A172 (cell line): ENCODE measurements at places on chromosomes 5 and 9. TPM values are rescaled to one million over a fixed set of nuclear protein-coding genes. Genes with fewer than 3 reads are reported as not detected.

DNA sequence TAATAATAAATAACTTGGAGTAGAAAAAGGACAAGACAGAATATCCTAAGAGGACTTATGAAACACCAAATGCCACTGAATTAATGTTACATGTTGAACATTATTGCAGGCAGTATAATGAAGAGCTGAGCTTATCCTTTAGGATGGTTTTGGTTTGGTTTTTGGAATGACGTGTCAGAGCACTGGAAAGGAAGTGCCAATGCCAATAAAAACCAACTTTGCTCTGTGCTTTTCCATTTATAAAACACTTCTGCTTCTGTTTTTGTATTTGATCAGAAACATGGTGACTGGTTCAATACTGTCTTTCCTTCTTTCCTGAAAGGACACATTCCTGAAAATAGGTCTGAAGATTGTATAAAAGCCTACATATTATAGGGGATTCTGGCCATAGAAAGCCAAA is 4.2 kb downstream of the MEGF10 start:
- no peak for DNase-seq

DNA sequence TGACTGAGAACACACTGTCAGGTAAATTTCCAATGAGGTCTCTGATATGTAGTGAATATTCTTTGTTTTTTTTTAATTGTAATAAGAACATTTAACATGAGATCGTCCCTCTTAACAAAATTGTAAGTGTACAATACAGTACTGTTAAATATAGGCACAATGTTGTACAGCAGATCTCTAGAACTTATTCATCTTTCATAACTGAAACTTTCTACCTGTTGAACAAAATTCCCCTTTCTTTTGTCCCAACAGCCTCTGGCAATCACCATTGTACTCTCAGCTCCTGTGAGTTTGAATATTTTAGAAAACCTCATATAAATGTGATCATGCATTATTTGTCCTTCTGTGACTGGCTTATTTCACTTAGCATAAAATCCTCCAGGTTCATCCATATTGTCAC is 10.6 kb upstream of the PRLR start:
- DNase-seq: no peak

PCDHB2 gene
- total RNA-seq: 0.41 and 0.59 TPM in 2 replicates

EMB gene
- total RNA-seq: 0.12 TPM in 1 of 2 replicates, not detected in the other

GRCh38 chr5:179668391-179668790 is 12.4 kb downstream of the CBY3 start:
- no peak for DNase-seq

DNA sequence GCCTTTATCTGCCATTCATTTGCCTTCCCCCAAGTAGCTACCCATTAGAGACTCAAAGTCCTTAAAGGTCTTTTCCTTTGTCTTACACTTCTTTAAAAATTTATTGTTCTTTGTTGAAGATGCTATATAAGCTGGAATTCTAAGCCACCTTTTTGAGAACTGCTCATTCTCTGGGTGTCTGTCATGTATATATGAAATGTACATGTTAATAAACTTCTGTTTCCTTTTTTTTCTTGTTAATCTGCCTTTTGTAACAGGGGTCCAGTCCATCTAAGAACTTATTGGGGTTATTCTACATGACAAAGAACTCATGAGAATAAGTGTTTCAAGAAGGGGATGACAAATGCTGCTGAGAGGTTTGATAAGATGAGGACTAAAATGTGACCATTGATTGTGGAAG is 41.5 kb downstream of the PCDHAC2 start:
- no peak for DNase-seq

SEMA6A gene
- total RNA-seq: 0.57 and 1.5 TPM in 2 replicates

GRCh38 chr5:170078458-170078857 is 27.2 kb upstream of the FOXI1 start:
- no peak for DNase-seq

YTHDC2 gene
- 14.8 and 18.0 TPM in 2 replicates for total RNA-seq

GRCh38 chr5:172556971-172557461 is 84.0 kb upstream of the NEURL1B start:
- DNase-seq: no peak

DNA sequence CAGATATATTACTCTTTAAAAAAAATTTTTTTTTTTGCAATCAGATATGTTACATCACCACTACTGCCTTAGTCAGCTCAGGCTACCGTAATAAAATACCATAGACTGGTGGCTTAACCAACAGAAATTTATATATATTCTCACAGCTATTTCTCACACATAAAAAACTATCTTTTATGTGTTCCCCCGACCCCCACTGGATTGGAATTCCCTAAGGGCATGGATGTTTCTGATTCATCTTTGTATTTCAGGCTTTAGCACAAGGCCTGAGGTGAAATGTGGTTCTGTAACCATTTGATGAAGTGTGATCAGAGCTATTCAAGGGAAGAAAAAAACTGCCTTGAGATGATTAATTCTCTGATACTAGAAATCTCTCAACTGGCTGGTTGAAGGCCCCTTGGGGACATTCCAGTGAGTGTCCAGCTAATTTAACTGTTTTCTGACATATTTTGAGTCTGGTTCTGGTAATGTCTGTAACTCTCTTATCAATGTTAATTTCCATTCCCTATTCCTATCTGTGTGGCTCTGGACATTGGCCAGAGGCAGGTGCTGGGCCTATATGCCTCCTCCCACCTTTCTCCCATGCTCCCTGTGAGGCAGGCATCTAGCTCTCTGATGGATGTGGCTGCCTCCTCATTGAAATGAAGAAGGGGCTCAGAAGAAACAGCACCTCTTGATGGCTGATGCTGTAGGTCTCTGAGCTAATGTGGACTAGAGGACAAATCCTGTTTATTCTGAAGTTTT is 2.5 kb downstream of the CD14 start:
- no peak for DNase-seq

ENTPD2 gene
- not detected in 2 replicates for total RNA-seq

GRCh38 chr5:158699298-158699880 is 400.3 kb downstream of the EBF1 start:
- DNase-seq: no peak

DNA sequence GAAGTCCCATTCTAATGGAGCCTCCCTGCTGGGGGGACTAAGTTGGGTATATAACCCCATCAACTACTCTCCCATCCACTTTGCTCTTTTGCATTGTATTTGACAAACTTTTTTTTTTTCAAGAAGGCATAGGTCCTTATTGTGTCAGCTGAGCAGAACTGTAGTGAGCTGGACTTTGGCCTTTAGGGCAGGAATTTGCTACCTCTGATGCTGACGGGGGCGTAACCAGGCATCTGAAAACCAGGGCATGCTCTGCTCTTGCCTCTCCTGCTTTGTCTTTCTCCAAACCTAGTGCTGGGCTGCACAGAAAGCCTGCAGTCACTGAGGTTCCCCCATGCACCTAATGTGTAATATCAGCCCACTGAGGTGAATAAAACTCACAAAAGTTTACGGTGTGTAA is 49.0 kb downstream of the MSX2 start:
- no peak for DNase-seq

- no peak for DNase-seq
Measured at GRCh38 chr9:136604823-136605525, 57.7 kb upstream of the EGFL7 start.

DNA sequence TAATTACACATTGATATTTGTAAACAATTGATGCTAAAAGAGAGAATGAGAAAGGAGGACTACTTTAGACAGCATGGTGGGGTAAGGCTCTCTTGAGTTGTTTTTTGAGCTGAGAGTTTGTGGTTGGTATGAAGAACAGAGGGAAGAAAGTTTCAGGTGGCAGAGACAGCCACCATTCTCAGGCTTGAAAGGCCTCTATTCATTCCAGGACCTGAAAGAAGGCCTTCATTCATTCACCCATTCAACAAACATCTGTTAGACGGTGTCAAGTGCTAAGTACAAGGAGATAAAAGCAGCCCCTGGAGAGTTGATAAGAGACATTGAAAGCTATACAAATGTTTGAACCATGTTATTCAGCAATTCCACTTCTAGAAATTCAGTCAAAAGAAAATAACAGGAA is 21.7 kb upstream of the ADAM19 start:
- no peak for DNase-seq

PCDHB11 gene
- 1.7 and 2.0 TPM in 2 replicates for total RNA-seq

- peak; percentile 55 for DNase-seq
Measured at GRCh38 chr5:81825237-81825636, 74.3 kb upstream of the SSBP2 start.

SLC4A9 gene
- not detected in 2 replicates for total RNA-seq

MYMK gene
- total RNA-seq: not detected in 2 replicates

- no peak for DNase-seq
Measured at GRCh38 chr9:106930477-106930876, 67.5 kb downstream of the ZNF462 start.

DNA sequence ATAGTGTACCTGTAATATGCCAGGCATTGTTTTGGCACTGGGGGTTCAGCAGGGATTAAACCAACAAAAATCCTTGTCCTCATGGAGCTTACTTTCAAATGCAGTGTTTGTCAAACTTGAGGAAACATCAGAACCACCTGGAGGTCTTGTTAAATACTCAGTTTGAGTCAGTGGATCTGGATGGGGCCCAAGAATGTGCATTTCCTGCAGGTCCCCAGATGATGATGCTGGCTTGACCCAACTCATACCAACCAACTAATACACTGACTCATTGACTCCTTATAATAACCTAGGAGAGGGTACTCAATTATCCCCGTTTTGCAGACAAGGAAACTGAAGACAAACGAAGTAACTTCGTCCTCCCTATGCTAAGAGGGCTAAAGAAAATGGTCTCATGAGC is 11.3 kb downstream of the WWC1 start:
- DNase-seq: peak; percentile 75

DNA sequence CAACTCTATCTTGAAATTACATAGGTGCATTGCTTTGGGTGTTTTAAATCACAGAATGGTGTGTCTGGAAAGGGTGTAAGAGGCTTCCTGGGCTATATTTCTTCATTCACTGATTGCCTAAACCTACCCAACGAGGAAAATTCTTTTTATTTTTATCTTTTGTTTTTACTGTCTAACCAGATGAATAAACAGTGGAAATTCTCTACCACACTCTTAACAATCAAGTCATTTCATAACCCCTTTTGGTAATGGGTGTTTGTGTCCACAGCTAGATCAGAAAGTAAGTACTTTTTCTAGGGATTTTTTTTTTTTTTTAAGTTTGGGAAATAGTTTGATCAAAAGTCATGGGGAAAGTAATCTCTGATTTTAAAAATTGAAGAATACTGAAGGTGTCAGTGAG is 27.6 kb upstream of the C5orf47 start:
- DNase-seq: no peak

- peak; percentile 60 for DNase-seq
Measured at GRCh38 chr9:86854898-86855523, 92.3 kb downstream of the GAS1 start.

PCDH12 gene
- 0.07 TPM in 1 of 2 replicates, not detected in the other for total RNA-seq

DNA sequence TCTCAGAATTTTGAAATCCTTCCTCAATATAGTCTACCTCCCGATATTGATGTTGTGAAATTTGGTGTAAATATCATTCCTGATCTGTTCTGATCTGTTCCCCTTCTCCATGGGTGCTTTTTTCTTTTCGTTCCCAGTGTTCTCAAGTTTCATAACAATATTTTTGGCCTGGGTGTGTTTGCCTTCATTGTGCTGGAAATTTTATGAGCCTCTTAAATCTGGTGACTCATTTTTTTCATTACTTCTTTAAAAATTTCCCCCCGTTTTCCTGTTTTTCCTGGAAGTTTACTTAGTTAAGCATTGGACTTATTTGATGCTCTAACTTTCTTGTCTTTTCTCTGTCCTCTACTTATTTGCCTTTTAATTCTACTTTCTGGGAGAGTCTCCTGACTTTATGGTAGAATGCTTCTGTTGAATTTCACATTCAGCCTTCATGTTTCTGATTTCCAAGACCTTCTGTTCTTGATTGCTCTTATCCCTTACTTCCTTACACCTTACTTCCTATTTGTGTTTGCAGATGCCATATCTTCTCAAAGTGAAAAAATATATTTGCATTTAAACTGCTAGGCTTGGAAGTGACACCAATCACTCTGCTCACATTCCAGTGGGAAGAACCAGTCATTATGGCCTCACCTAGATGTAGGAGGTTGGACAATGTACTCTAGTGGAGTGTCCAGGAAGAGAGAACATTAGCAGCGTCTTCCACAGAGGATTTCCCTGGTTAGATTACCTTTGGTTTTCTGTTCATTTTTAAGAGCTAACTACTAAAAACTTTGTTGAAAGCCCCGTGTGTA is 441.9 kb downstream of the ARHGEF28 start:
- DNase-seq: peak; percentile 70

GHR gene
- 0.53 and 1.1 TPM in 2 replicates for total RNA-seq

DNA sequence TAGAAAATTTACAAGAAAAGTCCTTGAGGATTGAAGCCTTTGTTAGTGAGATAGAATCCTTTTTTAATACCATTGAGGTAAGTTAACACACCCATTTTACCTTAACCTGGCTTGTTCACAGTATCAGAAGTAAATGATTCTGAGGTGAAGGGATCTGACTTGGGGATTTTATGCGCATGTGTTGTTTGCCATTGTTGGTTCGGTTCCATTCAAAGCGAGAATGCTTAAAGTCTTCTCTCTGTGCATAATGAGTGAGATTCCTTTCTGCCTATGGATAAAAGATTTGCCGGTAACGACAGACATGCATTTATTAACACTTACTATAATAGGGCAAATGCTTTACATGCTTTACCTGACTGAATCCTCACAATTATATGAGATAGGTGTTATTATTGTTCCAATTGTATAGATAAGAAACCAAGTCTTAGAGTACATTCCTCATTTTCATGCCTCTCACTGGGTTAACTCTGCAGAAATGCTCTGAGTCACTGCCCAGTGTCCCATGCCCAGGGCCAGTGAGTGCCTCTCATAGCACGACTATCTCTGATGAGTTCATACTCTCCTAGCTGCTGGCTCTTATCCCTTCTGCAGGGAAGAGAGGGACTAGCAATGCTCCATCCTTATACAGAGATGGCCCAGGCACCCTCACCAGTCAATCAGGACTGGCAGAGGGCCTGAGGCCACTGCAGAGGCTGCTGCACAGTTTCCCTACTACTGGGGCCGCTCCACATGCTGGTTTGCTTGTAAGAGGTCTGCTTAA is 54.4 kb downstream of the CMYA5 start:
- no peak for DNase-seq

DNA sequence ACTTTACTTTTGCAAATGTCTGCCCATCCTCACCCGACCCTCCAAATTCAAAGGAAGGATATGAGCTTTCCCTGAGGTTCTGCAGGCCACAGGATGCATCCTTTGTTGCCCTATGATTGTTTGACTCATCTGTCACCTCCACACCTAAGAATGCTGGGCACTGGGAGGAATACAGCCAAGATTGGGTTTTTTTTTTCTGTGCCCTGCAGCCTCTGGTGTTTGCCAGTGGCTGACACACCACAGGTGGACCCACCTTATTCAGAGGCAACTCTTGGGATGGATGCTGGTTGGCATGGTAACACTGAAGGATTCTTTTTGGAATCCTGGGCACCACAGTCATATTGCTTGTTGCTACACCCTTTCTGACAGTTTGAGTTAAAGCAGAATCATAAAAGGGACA is 29.7 kb downstream of the C9orf152 start:
- peak; percentile 28 for DNase-seq

- no peak for DNase-seq
Measured at GRCh38 chr9:89592213-89592815, 12.5 kb upstream of the GADD45G start.
